ENCODE measurements at places on chromosomes 13 and 19. TPM values are rescaled to one million over a fixed set of nuclear protein-coding genes. Genes with fewer than 3 reads are reported as not detected.

ALOX5AP gene
- total RNA-seq, result 106 TPM

DNA sequence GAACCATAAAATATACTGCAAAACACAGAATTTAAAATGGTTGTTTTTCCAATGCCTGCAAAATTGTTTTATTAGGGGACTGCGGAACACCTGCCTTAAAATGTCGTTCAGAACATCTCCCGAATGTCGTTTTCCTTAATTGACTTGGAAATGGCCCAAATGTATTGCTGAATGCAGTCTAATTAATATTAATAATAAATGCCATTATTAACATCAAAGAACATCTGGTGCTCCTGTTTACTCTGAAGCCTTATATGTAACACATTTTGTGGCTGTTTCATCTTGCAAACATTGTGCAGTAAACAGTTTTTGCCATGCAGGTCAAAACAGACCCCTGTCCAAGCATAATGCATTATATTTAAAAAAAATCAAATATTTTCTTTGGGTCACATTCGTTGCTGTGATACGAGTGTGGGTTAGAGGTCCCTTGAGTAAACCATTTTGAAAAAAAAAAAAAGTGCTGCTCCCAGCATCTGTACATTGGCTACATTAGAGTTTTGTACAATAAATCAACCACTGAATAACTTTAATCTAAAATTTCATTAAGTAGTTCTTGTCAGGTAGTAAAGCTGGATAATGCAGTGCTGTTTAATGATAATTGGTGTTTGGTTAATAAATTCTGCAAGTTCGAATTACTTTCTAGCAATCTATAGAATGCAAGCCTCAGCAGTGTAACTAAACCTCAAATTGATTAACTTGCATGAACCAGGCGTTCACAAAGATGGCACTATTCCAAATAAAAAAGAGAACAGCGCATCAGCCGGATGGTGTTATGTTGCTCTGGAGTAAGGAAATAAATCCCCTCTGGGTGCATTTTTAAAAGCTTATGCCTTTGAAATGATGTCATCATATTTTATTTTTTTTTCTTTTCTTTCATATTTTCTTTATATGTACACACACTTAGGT is 140.2 kb downstream of the ZNF536 start:
- no peak for DNase-seq
- no peaks in the 10 kb centered on the region for H3K4me1 ChIP-seq
- H3K4me3 ChIP-seq, result no peak overlapping the region
- no peak overlapping the region for H3K27ac ChIP-seq
- no peaks in the 10 kb centered on the region for H3K36me3 ChIP-seq
- no peaks in the 10 kb centered on the region for H3K27me3 ChIP-seq

GRCh38 chr13:27264181-27264580 is 6.4 kb upstream of the RASL11A start:
- H3K27ac ChIP-seq, result no peak overlapping the region
- H3K4me3 ChIP-seq, result no peak overlapping the region
- H3K36me3 ChIP-seq, result no peaks in the 10 kb centered on the region
- DNase-seq, result no peak
- no peaks in the 10 kb centered on the region for H3K27me3 ChIP-seq

DNA sequence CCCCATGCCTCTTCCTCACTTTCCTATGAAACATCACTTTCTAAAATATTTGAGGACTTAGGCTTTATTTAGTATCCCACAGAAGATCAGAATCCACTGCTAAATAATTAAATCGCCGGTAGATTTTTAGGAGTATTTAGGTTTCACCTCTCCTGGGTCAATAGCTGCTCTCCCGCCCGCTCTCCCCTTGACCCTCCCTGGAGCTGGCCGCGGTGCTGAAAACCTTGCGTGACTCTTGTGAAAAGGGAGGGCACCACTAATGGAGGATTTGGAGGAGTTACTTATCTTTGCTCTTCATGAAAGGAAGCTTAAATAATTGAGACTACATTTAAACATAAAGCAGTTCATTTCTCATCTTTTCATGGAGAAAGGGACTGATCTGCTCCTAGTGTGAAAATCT is 14.1 kb downstream of the POU4F1 start:
- H3K27me3 ChIP-seq, result peaks cover 91% of the 10 kb centered on the region
- no peaks in the 10 kb centered on the region for H3K4me1 ChIP-seq
- no peak overlapping the region for H3K4me3 ChIP-seq

GRCh38 chr19:48452289-48453190 is 2.8 kb upstream of the KCNJ14 start:
- no peaks in the 10 kb centered on the region for H3K4me1 ChIP-seq
- no peak overlapping the region for H3K4me3 ChIP-seq
- no peak for DNase-seq
